ENCODE measurements at places on chromosomes 7 and 10.

- DNase-seq: no peak
Measured at GRCh38 chr7:77716804-77717203, 20.5 kb downstream of the RSBN1L start.

GRCh38 chr7:157539521-157539920 is 202.7 kb downstream of the DNAJB6 start:
- no peak for DNase-seq

DNA sequence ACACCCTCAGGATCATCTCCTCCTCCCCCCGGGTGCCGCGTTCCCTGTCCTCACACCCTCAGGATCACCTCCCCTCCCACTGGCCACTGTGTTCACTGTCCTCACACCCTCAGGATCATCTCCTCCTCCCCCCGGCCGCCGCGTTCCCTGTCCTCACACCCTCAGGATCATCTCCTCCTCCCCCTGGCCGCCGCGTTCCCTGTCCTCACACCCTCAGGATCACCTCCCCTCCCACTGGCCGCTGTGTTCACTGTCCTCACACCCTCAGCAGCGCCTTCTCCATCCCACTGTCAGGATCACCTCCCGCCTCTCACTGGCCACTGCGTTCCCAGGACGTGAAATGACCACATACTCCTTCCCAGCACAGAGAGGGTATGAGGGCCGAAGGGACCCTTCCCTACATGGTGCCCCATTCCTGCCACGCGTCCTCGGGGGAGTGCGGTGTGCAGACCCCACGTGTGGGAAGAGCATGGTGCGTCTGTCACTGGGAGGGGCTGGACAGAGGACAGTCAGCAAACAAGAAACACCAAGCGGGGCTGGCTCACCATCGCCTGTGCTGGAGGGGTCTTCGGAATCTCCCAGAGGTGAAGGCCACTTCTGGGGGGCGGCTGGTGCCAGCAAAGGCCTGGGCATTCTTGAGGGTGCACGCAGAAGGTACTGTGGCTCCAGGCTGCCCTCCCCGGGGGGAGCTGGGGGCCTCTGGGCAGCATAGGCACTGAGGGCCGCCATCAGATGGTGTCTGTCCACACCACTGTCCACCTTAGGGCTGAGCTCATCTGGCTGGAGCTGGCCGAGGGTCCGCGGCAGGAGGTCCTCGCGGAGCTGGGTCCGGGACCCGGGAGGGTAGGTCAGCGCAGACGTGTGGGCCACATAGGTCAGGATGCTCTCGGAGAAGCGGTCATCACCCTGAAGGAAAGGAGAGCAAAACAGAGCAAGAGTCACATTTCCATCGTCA is 421.0 kb downstream of the PTPRN2 start:
- DNase-seq: no peak

DNA sequence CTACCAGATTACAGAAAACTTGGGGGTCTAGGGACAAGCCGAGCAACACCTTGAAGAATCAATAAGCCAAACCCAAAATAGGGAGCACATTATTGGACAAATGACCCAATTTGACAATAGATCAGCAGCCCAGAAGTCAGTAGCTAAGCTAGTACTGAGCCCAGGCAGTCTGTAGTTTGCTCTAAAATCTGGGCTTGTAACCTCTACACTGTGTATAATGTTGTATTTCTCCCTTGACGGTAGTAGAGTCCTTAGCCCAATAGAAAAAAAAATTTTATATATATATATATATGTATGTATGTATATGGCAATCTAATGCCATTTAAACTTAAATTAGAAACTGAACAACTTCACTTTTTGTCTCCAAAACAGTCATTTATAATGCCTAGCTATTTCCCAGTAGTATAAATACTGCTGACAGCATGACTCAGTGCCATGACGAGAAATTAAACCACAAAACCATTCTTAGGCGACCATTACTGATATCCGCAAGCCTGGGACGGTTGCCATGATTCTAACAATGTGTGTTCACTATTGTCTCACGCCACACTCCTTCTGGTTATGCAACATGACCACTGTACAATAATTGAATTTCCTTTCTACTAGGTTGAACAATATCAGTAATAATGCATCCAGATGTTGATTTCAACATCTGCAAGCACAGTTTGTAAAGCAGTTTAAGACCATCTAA is 110.5 kb downstream of the IPMK start:
- DNase-seq: no peak

GRCh38 chr10:35339942-35340341 is 3.6 kb downstream of the CCNY start:
- no peak for DNase-seq

DNA sequence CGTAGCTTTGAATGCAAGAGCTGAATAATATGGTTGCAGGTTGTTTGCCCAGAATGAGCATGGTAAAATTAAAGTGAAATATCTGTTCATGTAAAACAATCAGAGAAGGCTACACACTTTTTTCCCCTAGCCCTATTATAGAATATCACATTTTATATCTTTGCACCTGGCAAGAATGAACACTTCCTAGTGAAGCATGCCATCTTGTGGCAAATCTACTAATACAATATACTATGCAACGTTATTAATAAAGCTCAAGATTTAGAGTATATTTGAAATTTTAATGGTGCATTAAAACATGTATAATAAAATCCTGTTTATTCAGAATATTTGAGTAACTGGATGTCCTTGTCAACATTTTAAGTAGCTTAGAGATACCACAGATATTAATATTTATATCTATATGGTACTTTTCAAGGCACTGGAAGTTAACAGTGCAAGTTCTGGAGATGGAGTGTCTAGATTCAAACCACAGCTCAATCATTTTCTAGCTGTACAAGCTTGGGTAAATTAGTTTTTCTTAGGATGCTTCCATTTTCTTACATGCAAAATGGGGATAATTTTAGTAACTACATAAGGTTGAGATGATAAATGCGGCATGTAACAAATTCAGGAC is 643.1 kb upstream of the SEMA3D start:
- no peak for DNase-seq

- no peak for DNase-seq
Measured at GRCh38 chr10:90999512-91000172, 78.8 kb upstream of the ANKRD1 start.

Measured in activated CD4-positive, alpha-beta memory T cell treated with anti-CD3 and anti-CD28 coated beads, Interleukin-2, amount 10 ng/mL, durations not matched to agents 7 days and 5 days (primary cell).